T-helper 17 cell (primary cell): ENCODE measurements at places on chromosomes 12 and 14. TPM values are rescaled to one million over a fixed set of nuclear protein-coding genes. Genes with fewer than 3 reads are reported as not detected.
A peak's percentile ranks its signal among the peaks of the same experiment; 100 is the strongest.

DNA sequence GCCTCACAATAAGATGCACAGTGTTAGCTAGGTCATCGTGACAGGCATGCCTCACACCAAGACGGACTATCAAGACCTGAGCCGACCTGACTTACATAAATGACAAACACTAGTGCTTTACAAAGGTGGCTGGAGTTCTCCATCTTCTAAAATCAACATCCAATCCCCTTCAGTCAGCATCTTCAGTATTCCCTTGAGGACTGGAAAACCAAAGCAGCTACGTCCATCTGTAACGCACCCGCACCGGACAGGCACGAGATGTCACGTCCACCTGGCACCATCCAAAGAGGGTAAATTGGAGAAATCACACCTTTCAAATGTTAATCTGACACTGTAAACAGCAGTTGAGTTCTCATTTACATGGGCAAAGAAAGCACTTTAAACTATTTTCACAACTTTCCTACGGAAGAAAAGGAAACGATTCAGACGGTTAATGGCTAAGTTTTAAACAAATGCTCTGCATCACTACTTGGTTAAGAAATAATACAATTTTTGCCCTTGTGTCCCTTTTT, 130.2 kb downstream of the PRICKLE1 start:
- no peak overlapping the region for H3K4me3 ChIP-seq
- no peak overlapping the region for H3K27ac ChIP-seq
- H3K36me3 ChIP-seq: peaks cover 2% of the 10 kb centered on the region
- no peaks in the 10 kb centered on the region for H3K4me1 ChIP-seq

TTC6 gene
- not detected for total RNA-seq

WNT1 gene
- total RNA-seq: 2.3 TPM

DNA sequence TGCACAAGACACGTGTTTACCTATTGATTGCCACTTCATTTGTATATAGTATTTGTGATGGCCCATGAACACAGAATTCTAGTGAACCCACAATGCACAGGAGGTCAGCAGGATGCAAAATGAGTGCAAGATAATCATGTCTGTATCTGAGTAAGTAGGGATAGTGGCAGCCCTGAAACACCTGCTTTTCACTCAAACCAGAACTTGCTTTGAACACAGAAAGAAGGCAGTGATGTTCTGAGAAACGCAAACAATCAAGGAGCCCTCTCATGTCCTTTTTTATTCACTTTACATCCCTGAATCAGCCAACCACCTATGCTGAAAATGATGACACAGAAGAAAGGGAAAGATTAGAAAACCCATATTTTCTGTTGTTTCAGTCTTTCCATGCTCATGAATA, 170.4 kb upstream of the AVPR1A start:
- H3K36me3 ChIP-seq: no peaks in the 10 kb centered on the region
- no peaks in the 10 kb centered on the region for H3K4me1 ChIP-seq
- H3K27me3 ChIP-seq: no peaks in the 10 kb centered on the region
- H3K27ac ChIP-seq: no peak overlapping the region
- no peak for DNase-seq

NXPH4 gene
- not detected for total RNA-seq

- H3K27ac ChIP-seq: no peak overlapping the region
- no peaks in the 10 kb centered on the region for H3K4me1 ChIP-seq
These were observed 44.5 kb upstream of the AMN1 start for GRCh38 chr12:31773223-31773750.

KRT6C gene
- not detected for total RNA-seq

YAF2 gene
- total RNA-seq: 71.3 TPM

DNA sequence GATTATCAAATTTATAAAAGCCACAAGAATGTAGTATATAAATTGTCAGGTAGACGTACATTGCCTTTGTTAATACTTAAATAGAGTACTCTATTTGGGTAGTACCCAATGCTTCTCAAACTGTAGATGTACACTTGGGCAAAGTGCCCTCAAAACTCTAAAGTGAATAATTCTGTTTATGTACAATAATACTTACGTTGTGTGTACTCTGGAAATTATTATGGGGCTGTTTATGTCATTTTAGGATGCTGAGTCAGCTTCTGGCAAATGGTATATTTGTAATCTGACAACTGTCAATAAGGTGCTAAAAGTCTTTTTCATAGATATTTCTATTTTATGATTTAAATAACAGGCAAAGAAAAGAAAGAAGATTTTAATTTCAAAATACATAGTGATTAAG, 102.4 kb downstream of the CCDC91 start:
- no peaks in the 10 kb centered on the region for H3K27me3 ChIP-seq
- H3K4me3 ChIP-seq: no peak overlapping the region
- H3K27ac ChIP-seq: no peak overlapping the region
- H3K36me3 ChIP-seq: peaks cover 7% of the 10 kb centered on the region

GRCh38 chr14:41360126-41360525, 246.6 kb upstream of the LRFN5 start:
- no peak overlapping the region for H3K27ac ChIP-seq
- no peaks in the 10 kb centered on the region for H3K4me1 ChIP-seq
- no peak overlapping the region for H3K4me3 ChIP-seq

DNA sequence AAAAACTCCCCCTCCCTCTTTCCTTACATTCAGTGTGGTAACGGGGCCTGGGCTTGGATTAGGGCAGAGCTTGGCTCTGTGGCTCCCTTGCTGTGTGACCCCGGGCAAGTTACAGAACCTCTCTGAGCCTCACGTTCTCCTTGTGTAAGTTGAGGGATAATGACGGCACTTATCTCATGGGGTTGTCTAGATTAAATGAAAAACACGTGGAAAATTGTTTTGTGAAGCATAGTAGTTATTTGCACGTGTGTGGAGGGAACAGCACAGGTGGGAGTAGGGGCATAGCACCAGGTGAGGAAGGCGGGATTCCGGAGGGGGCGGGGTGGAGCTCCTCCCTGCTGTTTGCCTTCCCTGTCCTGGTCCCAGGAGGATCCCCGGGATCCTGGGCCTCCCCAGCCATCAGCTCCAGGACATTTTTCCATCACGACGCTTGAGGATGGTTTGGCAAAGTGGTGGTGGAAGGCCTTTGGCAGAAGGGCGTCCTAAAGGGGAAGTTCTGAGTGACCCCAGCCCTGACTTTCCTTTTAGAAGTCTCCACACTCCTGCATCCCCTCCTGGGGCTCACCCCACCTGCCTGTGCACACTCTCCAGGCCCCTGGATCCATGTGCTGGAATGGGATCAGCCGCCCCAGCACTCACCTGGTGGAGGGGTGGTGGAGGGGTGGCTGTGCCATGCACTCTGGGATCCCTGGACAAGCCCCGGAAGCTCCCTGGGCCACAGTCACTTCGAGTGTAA, 22.7 kb downstream of the LRTM2 start:
- H3K27me3 ChIP-seq: peaks cover 32% of the 10 kb centered on the region
- peaks cover 8% of the 10 kb centered on the region for H3K4me1 ChIP-seq
- no peak overlapping the region for H3K4me3 ChIP-seq

RNU4-1 gene
- total RNA-seq: 2,168 TPM

DNA sequence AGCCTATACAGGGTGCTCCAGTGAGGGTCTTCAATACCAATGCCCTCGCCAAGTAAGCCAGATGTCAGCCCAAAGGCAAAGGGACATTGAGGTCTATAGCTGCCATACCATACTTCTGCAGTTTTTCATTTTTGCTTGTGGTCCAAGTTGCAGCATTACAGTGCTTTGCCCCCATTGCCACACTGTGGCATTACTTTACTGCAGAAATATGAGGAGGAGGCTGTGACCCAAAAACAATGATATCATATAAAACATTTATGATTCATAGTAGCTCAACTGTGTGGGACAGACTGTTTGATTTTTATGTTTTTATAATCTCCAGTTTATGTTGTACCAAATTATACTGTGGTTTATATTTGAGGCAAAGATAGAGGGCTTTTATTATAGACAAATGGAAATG, 64.1 kb downstream of the KIAA0586 start:
- H3K4me1 ChIP-seq: no peaks in the 10 kb centered on the region
- no peaks in the 10 kb centered on the region for H3K27me3 ChIP-seq
- H3K27ac ChIP-seq: no peak overlapping the region
- no peak for DNase-seq
- H3K36me3 ChIP-seq: no peaks in the 10 kb centered on the region

DNA sequence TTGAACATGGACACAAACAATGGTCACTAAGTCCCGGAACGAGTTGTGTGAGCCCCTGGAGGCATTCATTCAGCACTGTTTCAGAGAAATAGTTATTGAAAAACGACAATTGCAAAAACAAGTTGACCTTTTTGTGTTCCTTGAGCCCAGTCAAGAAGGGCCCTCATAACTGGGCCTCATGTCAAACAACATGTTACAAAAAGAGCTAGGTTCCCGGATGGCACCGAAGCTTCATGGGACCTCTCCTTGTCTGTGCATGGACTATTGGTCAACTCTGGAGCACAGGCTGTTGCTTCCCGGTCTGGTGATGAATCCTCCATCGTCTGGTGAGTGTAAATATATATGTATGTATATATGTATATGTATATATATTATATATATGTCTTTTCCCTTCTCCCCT, 176.6 kb downstream of the ALG10 start:
- peaks cover 33% of the 10 kb centered on the region for H3K27me3 ChIP-seq
- no peaks in the 10 kb centered on the region for H3K4me1 ChIP-seq
- H3K4me3 ChIP-seq: no peak overlapping the region
- no peak overlapping the region for H3K27ac ChIP-seq

GRCh38 chr14:60300019-60300418, 51.0 kb downstream of the PPM1A start:
- H3K27me3 ChIP-seq: no peaks in the 10 kb centered on the region
- H3K4me3 ChIP-seq: no peak overlapping the region
- peaks cover 9% of the 10 kb centered on the region for H3K4me1 ChIP-seq
- DNase-seq: no peak
- no peak overlapping the region for H3K27ac ChIP-seq
- no peaks in the 10 kb centered on the region for H3K36me3 ChIP-seq

DNA sequence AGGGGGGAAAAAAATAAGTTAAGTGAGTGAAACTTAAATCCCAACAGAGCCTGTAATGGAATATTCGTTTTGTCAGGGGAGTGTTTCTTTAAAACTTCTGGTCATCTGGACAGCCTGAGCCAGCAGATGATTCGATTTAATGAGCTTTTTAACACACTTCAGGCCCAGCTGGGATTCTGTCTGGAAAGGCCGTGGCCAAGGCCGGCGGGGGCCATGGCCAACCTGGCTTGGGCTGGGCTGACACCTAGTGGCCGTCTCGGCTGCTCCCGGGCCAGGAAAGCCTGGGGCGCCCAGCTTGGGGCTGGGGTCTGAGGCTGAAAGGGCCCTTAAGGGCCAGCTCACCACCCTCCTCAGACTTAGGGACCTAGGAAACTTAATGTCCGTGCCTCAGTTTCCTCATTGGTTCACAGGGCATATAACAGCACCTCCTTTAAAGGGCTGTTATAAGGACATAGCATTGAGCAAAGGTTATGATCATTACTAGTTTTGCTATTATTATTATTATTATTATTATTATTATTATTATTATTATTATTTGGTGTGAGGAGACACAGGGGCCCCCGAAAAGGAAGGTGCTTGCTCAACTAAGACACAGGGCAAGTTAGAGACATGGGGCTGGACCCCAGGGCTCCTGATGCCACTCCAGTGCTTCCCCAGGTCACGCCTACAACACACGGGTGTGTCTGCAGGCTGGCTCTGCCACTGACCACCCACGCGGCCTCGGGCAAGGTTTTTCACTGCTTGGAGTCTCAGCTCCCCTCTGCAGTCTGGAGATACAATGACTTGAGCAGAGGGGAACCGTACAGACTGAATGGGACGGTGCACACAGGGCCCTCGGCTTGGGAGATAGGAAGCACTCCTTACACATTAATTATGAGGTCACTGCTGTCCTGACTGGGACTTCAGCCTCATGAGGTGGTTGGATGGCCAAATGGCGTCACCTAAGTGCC, 84.0 kb downstream of the SYNE3 start:
- no peaks in the 10 kb centered on the region for H3K27me3 ChIP-seq
- H3K4me1 ChIP-seq: peaks cover 9% of the 10 kb centered on the region
- DNase-seq: no peak
- peaks cover 8% of the 10 kb centered on the region for H3K36me3 ChIP-seq

- H3K27me3 ChIP-seq: peaks cover 60% of the 10 kb centered on the region
- H3K4me3 ChIP-seq: no peak overlapping the region
- peaks cover 2% of the 10 kb centered on the region for H3K4me1 ChIP-seq
These were observed 15.1 kb upstream of the GPATCH2L start for GRCh38 chr14:76136476-76137110.

- H3K36me3 ChIP-seq: peaks cover 2% of the 10 kb centered on the region
- DNase-seq: no peak
- H3K27ac ChIP-seq: peak overlapping the region; percentile 88
- peak overlapping the region; percentile 84 for H3K4me3 ChIP-seq
These were observed 79.4 kb downstream of the C12orf75 start for GRCh38 chr12:105409801-105410471.

DNA sequence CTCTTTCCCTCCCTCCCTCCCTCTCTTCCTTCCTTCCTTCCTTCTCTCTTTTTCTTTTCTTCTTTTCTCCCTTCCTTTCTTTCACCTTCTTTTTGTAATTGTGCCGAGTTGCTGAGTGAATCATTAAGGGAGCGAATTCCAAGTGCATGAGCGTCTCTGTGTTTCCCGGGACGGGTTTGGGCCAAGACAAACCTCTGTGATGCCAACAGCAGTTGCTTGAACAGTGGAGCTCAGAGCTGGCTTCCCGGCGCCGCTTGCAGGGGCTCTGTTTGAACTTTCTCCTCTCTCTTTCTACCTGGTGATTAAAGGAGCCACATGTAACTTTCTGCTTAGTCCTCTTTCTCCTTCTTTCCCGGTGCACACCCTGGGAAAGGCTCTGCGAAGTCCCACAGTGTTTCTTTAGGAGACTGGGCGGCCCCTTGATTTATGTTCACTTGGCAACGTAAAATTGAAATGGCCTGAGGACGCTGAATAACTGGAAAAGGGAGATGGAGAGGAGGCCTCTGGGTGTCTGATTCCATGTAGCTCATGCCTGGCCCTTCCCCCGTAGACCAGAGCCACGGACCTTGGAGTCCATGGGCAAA, 33.7 kb upstream of the MAP1LC3B2 start:
- no peak for DNase-seq
- peaks cover 8% of the 10 kb centered on the region for H3K4me1 ChIP-seq
- H3K27ac ChIP-seq: no peak overlapping the region
- H3K36me3 ChIP-seq: peaks cover 7% of the 10 kb centered on the region
- no peak overlapping the region for H3K4me3 ChIP-seq

- H3K27me3 ChIP-seq: peaks cover 49% of the 10 kb centered on the region
- H3K27ac ChIP-seq: no peak overlapping the region
- H3K36me3 ChIP-seq: peaks cover 3% of the 10 kb centered on the region
- DNase-seq: no peak
- H3K4me3 ChIP-seq: no peak overlapping the region
- H3K4me1 ChIP-seq: no peaks in the 10 kb centered on the region
These were observed 61.2 kb upstream of the DIO3 start for GRCh38 chr14:101500061-101500460.

DNA sequence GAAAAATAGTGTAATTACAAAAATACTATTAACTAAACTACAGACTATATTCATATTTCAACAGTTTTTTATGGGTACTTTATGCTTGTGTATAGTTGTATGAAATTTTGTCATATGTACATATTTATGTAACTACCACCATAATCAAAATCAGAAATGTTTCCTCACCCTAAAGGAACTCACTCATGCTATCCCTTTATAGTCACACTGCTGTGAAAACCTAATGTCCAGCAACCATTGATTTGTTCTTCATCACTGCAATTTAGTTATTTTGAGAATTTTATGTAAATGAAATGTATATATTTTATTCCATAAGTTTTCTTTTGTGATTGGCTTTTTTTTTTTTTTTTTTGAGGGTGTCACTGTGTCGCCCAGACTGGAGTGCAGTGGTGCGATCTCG, 278.9 kb upstream of the SLC16A7 start:
- no peaks in the 10 kb centered on the region for H3K4me1 ChIP-seq
- no peaks in the 10 kb centered on the region for H3K36me3 ChIP-seq
- DNase-seq: no peak
- no peak overlapping the region for H3K27ac ChIP-seq

ETFBKMT gene
- total RNA-seq: 1.9 TPM
